ENCODE measurements at places on chromosomes 1 and 21.

DNA sequence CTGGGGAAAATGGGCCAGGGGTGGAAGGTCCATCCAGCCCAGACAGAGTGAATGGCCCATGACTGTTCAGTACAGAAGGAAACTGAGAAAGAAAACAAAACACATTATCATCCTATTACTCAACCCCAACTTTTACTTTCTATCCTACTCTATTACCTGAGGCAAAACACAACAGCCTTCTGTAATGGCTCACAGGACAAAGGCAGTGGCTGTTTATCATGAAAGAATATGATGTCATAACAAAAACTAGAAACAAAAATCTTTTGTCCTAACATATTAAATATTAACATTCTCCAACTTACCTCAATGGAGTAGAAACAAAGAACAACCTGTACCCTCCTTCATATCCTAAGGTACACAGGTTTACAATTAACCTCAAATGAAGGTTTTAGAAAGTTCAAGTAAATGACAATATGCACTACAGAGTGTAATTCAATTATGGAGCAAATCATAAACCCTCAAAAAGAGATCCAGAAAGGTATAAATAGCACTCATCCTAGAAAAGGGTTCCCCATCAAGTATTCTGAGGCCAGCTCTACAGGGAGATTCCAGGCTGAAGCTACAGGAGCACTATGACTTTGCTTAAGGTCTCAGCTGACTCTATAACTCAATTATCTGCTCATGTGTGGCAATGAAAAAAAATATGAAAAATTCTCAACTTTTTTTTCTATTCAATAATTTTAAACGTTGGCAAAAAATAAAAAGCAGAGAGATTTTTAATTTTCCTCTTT, 15.1 kb downstream of the ELK4 start:
- no peak for DNase-seq

DNA sequence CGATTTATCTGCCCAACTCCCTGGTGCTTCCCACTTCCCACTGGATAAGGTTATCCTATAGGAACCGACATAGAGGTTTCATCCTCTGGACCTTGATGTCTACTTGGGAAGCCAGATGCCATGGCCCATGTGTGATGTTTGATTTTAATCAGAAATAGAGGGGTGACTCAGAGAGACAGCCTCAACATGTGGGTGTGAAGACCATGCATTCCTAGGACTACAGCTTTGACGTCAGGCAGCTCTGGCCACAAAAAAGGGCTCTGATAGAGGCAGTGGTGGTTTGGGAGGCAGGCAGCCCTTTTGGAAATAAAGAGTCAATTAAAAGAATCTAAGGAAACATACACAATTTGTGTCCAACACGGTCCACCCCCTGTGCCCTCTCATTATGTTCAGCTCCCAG, 5.2 kb upstream of the SH2D2A start:
- DNase-seq, result no peak

GRCh38 chr1:207922554-207922953, 11.6 kb upstream of the CD34 start:
- no peak for DNase-seq

- DNase-seq, result no peak
Measured at GRCh38 chr1:152954436-152954835, 7.4 kb downstream of the SPRR5 start.

DNA sequence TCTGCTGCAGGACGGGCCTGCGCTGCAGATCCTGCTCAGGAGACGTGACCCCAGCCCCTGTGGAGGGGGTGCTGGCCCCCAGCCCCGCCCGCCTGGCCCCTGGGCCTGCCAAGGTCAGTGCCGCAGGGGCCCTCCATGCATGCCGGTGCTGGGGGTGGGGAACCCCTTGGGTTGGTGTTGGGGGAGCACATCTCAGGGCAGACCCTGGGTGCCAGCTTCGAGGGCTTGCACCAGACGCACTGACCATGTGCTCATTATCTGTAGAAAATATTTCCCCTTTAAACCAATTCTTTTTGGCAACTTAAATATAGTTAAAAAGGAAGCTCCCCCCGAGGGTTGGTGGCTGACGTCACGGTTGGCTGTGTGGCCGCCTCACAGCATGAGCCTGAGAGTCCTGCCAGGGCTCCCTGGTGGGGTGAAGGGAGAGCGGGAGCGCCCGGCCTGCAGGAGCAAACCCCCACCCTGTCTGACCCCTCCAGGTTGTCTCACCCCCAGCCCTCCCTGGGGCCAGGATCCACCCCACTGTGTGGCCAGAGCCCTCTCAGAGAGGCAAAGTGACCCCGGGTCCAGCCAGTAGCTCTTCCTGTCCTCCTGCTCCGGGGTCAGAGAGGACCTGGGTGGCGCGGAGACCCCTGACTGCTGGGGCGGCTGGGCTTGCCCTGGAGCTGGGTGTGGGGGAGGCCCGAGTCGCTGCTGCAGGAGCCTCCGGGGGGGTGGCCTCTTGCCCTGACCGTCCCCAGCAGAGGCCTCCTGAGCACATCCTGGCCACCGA, 5.3 kb upstream of the PFKL start:
- no peak for DNase-seq

DNA sequence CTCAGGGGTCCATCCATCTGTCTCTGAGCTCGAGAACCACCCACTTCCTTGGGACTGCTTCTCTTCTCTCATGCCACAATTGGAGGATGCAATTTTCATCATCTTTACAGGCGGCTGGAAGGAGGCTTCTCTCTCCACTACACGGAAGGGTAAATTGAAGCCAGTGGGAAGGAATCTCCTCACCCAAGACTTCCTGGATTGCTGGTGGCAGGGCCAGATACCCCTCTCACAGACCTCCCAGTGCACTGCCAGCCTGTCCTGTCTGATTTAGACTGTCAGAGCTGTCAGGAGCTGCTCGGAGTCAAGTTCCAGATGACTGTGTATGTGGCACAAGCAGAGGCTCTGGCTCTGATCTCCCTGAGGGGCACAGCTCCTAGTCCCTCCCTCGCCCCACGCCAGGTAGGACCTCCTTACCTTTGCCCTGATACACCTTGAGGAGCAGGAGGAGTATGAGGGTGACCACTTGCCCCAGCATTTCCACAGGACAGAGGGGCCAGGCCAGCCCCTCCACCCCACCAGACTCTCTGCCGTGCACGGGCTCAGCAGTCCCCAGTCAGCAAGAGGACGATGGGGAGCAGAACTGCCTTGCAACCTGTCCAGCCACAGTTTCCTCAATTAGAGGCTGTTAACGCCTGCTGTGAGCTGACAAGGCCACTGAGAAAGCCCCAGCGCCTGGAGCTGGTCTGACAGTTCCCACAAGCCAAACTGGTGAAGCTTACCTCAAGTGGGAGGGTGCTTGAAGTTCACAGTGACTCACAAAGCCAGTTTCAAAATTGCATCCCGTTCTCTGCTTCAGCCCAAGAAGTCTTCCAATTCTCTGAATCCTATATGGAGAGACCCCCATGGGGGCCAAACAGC, at the start of gene CD244:
CD244 (minus strand) TSS at position 685 of the 858 bp plus-strand sequence; CDS start at position 475, 210 bp downstream.
- peak; percentile 42 for DNase-seq

GRCh38 chr1:160887071-160887470, 2.1 kb upstream of the ITLN1 start:
- DNase-seq, result no peak

DNA sequence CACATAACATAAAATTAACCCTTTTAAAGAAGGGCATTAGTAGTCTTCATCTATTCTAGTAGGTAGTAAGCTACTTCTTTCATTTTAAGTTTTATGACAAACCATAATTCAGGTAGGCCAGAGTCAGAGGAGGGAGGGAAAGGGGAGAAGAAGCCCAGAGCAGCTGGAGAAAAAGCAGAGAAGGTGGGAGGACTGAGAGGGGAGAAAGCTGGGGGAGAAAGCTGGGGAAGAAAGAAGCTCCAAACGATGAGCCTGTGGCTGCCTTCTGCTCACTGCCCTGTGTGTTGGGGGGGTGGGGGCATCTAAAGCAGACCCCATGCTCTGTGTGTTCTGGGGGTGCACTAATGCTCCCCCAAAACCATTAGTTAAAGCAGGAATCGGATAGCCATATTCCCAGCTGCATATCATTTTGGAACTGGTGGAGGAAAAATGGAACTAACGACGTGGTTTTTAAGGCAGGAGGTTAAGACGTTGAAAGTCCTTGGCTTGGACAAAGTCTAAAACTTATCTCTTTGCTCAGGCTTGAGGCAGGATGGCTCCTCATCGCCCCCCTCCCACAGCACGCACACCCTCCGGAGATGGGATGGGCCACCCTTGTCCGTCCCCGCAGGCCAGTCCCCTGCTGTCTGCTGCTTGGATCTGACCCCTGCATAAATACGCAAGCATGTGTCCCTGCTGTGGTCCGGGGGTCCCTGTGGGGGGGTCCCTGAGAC, 184.2 kb downstream of the DYRK1A start:
- no peak for DNase-seq

DNA sequence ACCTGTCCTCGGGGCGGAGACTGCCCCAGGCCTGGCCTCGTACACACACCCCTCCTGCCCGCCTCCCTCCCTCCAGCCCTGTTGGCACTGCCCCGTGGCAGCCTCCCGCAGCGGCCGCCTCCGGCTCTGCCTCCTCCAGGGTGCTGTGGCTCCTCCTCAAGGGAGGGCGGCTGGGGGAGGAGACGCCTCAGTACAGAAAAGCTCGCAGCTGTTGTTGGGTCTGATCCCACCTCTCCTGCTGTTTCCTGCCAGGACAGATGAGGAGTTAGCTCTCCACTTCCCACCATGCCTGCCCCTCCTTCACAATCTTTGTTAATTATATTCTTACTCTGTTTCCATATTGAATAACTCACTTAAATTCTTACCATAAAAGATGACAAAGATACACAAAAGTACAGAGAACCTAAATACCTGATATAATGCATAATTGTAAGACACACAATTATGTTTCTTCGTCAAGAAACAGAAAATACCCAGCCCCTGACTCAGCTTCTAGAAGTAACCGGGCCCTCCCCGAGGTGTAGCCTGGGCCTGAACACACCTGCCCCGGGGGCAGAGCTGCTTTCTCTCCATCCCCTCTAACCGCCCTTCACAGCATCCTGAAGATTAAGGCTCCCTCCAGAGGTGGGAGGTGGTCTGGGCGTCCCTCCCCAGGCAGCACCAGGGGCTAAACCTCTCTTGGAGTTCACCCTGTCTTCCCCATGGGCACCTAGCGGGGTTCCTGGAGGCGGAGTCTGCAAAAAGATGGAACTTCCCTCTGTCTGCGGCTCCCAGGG, 30.6 kb upstream of the COL6A1 start:
- no peak for DNase-seq

DNA sequence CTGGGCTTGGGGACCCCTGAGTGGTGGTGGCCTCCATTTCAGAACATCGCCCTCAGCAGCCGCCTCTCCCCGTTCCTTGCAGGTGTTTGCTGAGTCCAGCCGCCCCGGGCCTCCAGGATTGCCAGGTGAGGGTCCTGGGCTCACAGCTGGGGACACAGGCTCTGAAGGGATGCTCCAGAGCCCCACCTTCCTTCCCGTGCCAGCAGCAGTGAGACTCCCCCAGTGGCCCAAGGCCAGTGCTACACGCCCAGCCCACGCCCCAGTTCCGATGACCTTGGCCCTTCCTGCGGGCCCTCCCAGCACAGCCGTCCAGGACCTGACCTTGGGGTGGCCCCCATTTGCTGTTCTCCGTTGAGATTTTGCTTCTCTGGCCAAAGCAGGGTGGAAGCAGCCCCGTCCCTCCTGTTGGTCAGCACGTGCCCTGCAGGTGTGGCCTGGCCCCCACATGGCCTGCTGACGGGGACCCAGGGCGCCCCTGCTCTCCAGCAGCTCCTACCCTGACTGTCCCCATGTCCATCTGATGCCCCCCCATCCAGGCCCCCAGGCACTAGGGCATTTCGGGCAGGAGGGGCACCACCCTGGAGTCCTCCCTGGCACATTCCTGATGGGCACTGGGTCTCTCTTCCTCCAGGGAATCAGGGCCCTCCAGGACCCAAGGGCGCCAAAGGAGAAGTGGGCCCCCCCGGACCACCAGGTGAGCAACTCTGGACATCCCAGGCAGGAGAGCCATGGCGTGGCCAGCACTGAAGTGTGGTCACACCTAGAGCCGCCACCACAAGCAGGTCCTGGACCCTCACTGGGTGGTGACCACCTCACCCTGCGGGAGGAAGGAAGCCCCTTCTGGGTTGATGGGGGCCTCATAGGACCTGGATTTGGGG, 45.0 kb downstream of the SLC19A1 start:
- no peak for DNase-seq

GRCh38 chr1:87052961-87053360, 138.5 kb downstream of the HS2ST1 start:
- no peak for DNase-seq

GRCh38 chr21:28944296-28944695, 48.4 kb downstream of the LTN1 start:
- DNase-seq, result no peak

DNA sequence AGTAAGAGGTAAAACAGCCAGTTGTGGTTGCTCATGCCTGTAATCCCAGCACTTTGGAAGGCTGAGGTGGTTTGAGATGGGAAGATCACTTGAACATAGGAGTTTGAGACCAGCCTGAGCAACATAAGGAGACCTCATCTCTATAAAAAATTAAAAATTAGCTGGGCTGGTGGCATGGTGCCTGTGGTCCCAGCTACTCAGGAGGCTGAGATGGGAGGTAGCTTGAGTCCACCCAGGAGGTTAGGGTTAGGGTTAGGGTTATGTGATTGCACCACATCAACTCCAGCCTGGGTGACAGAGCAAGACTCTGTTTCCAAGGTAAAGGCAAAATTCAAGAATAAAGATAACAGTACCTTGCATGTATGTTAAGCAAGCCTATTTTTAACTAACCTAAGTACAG, 3.5 kb downstream of the SAMSN1 start:
- DNase-seq, result no peak

GRCh38 chr1:228986093-228986904, 251.0 kb downstream of the RHOU start:
- DNase-seq, result no peak

DNA sequence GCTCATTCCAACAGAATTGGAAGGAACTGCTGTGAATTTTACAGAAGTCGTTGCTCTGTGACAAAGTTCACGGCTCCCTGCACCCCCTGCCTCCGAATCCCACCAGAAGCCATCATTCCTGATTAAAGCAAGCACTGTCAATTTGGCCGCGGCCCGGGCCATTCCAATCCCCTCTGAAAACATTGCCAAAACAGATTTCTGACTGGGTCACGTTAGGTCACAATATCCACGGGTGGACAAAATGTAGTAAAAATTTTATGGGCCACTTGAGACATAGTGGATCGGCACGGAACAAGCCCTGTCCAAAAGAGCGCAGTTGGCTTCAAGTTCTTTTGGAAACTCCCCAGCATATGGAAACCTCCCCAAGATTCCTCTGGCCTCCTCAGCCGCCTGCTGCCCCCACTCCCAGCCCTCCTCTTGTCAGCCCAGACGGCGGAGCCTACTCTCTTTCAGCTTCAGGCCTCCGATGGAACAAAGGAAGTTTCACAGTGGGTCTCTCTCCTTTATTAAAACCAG, 67.2 kb upstream of the IFNAR2 start:
- DNase-seq, result no peak

- DNase-seq, result no peak
Measured at GRCh38 chr1:100643471-100644196, 75.9 kb upstream of the VCAM1 start.

GRCh38 chr1:245480393-245481120, 325.8 kb downstream of the KIF26B start:
- no peak for DNase-seq

- DNase-seq, result no peak
Measured at GRCh38 chr1:162663086-162663485, 30.8 kb downstream of the DDR2 start.

DNA sequence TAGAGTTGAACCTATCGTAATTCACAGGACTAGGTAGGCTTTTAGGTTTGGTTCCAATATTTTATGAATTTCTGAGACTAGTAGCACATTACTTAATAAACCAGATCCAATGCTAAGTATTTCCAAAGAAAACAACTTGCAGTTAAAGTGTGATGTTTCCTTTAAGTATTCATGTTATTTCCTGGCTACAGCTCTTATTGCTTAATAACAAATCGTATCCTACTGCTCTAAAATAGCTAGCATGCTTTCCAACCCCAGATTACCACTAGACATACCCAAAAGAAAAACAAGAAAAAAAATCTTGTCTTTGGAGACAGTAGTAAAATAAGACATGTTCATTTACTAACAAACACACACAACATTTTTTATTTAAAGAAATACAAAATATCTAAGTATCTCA, 898 bp downstream of the KRTAP27-1 start:
- no peak for DNase-seq
